ENCODE measurements at places on chromosomes 4 and X. TPM values are rescaled to one million over a fixed set of nuclear protein-coding genes. Genes with fewer than 3 reads are reported as not detected.

DNA sequence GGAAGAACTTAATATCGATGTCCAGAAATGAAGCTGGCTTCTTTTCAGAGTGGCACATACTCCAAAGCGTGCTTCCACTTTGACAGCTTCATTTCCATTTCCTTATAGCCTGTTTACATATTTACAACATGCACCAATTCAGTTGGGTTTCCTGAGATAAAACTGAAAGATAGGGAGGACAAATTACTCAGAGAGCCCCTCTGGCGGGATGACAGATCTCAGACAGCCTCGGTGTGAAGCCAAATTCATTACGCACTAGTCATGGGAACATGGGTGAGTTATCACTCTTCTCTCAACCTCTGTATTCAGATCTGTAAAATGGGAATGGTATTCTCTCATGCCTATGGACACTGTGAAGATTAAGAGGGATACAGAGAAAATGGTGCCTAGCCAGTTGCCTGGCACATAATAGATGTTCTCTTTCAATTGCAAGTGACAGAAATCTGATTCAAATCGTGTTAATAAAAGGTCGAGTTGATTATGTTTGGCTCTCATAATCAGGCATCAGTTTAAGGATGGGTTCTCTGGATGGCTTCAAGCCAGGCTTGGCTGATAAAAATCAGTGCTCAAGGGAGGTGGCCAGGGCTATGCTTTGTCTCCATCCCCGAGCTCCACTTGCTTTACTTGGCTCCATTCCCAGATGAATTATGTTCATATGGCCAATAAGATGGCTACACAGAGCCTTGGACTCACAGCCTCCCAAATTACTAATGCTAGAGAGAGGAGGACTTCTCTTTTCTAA, 132.2 kb upstream of the C1QTNF7 start:
- peaks cover 6% of the 10 kb centered on the region for H3K27me3 ChIP-seq
- H3K36me3 ChIP-seq: no peaks in the 10 kb centered on the region
- H3K4me1 ChIP-seq: no peaks in the 10 kb centered on the region
- H3K27ac ChIP-seq: no peak overlapping the region

- H3K4me3 ChIP-seq: no peak overlapping the region
- H3K4me1 ChIP-seq: no peaks in the 10 kb centered on the region
- no peaks in the 10 kb centered on the region for H3K27me3 ChIP-seq
These were observed 8.5 kb downstream of the UNC5C start for GRCh38 chr4:95540227-95540626.

CISD2 gene
- 7.0 TPM for total RNA-seq

SSX2 gene
- not detected for total RNA-seq

All from IMR-90 (cell line).